ENCODE measurements at places on chromosomes 7 and 10.

DNA sequence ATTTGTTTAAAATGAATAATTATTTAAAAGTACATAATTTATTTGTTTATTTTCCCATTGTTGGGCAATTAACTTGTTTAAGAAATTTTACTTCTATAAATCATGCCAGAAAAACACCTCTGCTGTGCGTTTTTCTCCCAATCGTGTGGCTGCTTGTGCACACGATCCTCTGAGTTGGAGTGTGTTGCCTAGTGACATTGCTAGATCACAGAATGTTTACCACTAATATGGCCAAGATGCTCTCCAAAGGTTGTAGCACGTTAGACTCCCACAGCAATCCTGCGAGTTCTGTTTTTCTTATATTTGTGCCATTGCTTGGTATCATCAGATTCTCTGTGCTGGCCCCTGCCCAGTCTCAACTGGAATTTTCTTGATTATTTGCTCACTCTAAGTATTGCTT, 207.1 kb upstream of the ADCY1 start:
- DNase-seq, result no peak

GRCh38 chr10:74786126-74786525, 40.3 kb upstream of the KAT6B start:
- DNase-seq, result no peak

GRCh38 chr7:28381466-28381865, 30.9 kb upstream of the CREB5 start:
- DNase-seq, result no peak

DNA sequence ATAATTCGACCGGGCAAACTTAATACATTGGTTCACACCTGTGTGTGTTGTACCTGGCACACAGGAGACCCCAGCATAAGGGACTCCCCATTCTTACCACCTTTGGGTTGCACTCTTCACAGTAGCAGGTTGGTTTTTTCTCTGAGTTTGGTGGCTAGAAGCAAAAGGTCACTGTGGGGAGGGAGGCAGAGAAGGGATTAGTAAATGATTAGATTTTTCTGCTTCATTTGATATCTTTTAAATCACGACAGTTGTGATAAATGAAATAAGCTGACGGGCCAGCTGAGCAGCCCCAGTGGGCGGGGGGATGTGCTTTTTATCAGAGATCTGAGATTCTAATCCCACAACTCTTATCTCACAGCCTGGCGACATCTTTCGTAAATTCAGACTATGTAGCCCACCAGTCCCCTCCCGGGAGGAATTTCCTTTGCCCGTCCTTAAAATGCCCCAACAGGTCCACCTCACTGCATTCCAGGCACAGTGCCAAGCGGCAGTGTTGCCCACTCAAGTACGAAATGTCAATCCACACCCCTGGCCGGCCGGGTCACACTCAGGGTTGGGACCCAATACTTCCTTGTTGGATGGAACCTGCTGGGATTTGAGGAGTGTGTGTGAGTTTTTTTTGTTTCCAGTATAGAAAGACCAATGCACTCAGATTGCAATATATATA, 10.5 kb upstream of the KCP start:
- DNase-seq, result no peak

DNA sequence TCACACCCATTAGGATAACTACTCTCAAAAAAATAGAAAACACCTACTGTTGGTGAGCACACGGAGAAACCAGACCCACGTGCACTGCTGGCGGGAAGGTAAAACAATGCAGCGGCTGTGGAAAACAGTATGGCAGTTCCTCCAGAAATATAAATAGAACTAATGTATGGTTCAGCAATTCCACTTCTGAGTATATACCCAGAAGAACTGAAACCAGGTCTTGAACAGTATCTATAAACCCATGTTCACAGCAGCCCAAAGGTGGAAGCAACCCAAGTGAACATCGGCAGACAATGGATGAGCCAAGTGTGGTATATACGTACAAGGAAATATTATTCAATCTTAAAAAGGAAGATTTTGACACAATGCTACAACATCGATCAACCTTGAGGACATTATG, 164.7 kb downstream of the ZMYND11 start:
- no peak for DNase-seq

- DNase-seq, result no peak
Measured at GRCh38 chr7:25158966-25159365, 33.9 kb upstream of the CYCS start.

DNA sequence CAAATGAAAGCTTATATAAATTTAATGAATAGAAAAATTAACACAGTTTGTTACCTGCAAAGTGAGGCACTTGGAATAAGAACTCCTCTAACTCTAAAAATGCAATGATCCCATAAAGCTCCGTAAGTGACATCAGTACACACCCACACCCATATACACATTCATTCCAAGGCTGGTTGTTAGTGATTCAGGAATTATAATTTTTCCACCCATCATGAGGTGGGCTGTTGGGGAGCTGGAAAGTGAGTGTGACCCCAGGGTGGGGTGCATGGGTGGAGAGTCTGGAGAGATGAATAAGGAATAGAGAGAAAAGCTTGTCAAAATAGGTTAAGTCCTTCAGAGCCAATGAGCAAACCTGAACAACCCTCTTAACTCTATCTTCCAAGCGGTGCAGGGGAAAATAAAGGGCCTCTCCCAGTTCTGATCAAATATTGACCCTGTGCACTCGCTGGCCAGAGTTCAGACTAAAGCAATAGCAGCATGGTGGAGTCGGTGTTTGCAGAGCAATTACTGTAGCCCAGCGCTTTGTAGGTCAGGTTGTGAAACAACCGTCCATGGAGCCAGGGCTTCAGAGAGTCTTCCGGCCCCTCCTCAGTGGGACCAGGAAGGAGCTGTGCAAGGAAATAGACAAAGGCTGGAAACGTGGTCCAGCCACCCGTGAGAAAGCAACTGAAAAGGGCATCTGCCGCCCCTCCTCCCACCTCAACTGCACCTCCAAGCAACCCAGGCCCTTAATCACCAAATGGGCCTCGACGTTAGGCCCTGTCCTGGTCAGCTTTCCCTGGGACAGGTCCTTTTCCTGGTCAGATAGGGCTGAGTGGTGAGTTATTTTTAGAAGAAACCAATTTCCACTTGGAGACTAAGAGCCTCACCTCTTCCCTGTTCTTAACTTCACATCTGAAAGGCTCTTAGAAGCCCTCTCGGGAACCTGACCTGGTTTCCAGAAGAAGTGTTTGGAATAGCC, 61.2 kb downstream of the SH3PXD2A start:
- no peak for DNase-seq

DNA sequence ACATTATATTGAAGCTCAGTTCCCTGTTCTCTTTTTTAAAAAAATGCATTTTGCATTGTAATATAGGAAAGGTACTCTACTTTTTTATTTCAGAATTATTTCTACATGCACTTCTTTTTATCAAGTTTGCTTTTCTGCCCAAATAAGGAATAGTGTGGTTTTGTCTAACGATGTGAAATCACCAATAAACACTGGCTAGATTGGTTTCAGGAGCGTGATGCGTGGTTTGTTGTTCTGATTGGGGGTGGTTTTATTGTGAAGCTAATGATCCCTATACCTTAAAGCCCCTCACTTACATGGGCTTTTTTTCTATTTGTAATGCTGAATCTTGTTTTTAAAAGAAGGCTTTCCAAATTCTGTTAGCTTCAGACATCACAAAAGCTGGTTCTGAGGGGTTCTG, 17.6 kb downstream of the ENTPD7 start:
- no peak for DNase-seq

- no peak for DNase-seq
Measured at GRCh38 chr10:110931769-110932381, 12.5 kb downstream of the SHOC2 start.

DNA sequence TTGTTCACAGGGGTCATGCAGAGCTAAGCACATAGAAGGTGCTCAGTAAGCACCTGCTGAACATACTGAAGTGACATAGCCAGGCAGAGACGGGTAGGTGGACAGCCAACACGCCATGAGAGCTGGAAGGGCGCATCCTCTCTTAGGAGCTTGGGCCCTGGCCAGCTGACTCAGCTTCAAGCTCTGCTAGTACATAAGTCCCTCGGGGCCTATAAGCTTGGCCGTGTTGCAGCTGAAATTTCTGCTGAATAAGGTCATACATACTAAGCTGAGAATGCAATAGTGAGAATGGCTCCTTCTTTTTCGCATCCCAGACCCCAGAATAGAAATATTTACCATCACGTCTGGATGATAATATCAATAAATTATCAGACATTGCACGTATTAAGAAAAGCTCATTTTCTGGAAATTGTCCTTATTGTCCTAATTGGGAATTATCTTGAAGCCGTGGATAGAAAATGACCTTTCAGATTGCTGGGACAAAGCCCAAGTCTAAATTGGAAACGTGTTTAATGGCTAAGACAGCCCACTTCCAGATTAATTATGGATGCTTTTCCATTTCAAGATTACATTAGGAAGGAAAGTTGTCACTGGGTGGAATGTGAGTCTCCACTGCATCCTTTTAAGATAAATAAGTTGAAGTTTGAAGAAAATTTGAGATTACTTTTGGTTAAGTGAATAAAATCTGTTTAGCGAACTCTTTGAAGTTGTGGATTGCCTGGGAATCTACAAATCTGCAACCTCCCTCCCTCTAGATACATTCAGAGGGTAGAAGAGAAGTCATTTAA, 287.1 kb upstream of the C7orf33 start:
- DNase-seq, result no peak

DNA sequence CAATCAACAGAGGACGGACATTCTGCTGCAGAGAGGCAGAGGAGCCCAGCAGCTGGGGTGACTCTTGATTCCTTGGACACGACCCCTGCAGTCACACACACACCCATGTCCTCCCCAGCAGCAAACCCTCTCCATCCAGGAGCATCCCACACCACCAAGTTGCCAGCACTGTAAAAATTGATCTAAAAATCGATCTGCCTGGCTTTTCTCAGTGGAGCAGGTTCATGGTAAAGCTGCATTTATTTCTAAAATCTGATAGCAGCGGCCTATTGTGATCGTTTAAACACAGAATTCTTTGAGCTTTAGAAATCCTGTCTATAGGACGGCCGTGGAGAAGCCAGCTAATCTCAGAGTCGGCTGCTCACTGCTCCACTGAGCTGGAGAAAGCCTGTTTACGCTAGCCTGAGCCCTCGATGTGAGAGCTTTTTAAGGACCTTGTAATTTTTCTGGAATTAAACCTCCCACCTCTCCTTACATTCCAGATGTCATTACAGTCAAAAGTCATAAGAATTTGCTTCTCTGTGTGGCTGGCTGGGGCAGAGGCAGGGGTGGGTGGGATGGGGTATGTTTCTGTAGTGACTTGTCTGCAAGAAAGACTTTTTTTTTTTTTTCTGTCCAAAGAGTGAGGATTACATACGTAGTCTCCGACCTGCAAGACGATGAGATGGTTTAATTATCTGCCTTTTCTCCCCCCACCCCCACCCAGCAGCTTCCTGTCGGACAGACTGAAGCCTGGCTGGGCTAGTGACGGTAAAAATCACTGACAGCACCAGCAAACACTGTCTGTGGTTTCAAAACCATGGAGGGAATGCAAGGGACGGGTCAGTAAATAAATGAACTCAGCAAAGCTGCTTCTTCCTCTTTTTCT, 31.6 kb downstream of the TRIM8 start:
- DNase-seq, result no peak

DNA sequence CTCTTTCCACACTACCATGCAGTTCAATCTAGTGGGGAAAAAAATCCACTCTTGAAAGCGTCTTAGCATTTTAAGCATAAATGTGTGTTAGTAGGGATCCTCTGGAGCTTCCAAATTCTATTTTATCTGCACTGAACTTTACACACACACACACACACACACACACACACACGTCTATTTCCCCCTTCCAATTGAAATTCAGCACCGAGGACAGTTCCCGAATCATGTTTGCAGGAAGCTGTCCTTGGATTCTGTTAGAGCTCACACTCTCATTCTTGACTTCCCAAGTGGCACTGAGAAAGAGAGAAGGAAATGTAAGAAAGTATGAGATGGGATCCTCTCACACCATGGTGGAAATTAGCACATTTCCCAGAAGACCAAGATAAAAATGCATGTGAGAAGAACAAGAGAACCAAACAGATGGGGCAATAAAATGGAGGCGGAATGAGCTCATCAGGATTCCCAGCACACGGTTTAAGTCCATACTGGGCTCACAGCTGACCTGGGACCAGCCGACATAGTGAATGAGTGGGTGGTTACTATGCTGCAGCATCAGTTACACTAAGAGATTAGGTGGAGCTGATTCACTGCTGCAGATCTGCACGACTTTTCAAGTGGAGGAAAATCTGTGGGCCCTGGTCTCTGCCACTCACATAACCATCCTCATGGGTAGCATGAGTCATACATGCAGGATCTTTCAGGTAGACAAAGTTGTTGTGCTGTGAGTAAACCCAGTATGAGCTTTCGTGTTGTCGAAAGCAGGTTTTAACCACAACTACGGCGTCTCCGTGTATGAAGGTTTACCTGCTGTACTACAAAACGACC, 3.3 kb upstream of the NPTX2 start:
- no peak for DNase-seq

DNA sequence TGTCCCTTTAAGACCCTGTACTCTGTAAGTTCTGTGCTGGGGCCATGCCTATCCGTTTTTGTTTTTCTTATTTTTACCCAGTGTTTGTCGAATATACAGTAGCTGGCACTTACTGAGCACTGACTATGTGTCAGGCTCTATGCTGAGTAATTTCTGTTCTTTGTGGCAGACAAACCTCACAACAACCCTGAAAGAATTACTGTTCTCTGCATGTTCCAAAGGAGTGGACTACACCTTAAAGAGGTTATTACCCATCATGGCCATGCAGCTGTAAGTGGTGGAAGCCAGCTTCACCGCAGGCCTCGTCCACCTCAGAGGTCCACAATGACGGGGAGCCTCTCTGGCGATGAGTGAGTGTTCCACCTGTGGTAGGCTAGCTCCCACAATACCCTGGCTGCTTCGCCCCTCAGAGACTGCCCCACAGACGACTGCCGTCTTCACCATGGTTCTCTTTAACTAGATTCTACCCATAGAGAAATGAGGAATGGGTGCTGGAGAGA, 30.1 kb upstream of the RBM20 start:
- DNase-seq, result no peak

GRCh38 chr10:95246582-95247051, 44.2 kb downstream of the PDLIM1 start:
- DNase-seq, result peak; percentile 35

GRCh38 chr10:4623757-4624420, 202.1 kb upstream of the AKR1E2 start:
- DNase-seq, result no peak

GRCh38 chr10:69721690-69722310, 79.9 kb upstream of the COL13A1 start:
- no peak for DNase-seq

DNA sequence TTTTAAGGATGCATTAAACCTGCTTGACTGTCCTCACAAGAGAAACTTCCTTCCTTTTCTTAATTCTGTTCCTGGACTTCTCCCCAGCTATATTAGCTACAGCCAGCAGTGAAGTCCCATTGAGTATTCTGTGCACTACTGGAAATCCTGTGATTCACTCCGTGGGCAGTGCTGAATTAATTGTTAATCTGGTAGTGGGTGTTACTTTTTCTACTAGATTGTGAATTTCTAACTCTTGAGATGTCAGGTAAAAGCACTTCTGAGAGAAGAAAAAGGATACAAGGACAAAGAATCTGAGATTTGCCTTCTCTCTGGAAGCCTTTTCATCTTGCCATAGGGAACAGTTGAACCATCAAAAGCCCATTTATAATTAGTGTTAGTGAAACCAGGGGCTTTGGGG, 33.9 kb downstream of the CYCS start:
- no peak for DNase-seq
